ENCODE measurements at places on chromosomes 5 and 9. TPM values are rescaled to one million over a fixed set of nuclear protein-coding genes. Genes with fewer than 3 reads are reported as not detected.
A peak's percentile ranks its signal among the peaks of the same experiment; 100 is the strongest.

Gene LOX
- 59.7 TPM for total RNA-seq

Gene PCDHA9
- 0.51 TPM for total RNA-seq

Gene PDGFRB
- 9.4 TPM for total RNA-seq

Gene LECT2
- total RNA-seq, result not detected

Gene CATSPER3
- 0.06 TPM for total RNA-seq

GRCh38 chr5:170589643-170590042 is 85.8 kb downstream of the KCNIP1 start:
- DNase-seq, result no peak

GRCh38 chr9:88106492-88106891 is 31.8 kb downstream of the SPATA31C2 start:
- DNase-seq, result peak; percentile 35

DNA sequence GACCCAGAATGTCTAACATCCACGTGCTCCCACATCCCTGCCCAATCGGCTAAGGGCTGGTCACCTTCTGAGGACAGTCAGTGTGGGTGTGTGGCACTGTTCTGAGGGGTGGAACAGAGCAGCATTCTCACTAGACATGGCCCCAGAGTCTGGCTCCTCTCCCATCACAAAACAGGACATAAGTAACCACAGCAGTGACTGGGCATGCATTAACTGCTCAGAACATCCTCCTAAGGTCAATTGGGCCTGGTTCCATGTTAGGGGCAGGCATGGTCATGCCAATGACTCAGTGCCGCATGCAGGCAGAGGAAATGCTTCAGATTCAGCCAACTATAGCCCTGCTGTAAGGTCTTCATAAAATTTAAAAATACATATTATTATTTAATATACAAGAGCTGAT is 12.9 kb downstream of the MACROH2A1 start:
- peak; percentile 61 for DNase-seq

- peak; percentile 21 for DNase-seq
Observed at GRCh38 chr9:107685901-107686300, 196.3 kb upstream of the KLF4 start.

- DNase-seq, result no peak
Observed at GRCh38 chr5:179342577-179342976, 2.7 kb downstream of the ADAMTS2 start.

DNA sequence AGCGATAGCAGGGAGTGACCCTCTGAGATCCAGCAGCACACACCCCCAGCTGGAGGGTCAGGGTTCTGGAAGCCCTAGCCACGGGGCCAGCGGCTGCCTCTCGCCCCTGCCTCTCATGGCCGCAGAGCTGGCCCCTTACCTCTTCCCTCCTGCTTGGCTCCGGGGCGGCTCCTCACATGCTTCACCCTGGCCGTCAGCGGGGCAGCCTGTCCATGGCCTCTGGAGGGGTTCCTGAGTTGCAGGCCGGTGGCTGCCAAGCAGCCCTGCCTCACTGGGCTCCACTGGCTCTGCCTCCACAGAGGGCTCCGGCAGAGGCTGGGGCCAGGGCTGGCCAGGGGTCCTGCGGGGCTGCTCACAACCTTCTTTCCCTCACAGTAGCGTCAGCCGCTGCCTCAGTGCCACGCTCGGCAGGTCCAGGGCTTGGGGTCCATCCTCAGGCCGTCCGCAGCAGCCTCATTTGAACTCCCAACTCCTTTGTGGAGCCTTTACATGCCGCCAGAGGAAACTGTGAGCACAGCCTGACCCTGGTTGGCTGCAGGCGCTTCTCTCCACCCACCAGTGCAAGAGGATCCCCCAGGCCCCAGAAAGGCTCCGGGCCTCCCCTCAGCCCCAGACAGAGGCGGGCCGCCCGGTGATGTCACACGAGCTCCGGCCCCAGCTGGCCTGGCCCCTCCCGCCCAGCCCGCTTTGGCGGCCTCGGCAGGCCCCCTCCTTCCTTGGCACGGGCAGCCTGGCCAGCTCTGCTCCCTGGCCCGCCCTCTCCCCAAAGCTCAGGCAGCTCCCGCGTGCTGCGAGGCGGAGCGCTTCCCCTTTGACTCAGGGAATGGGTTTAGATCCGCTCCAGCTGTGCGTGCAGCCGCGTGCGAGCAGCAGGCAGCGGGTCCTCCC is at the start of gene ANGPTL2:
Gene ANGPTL2, minus strand, starts transcription at position 460 of the 888 bp plus-strand sequence. CDS start 13,904 bp downstream, outside the sequence.
- peak; percentile 96 for DNase-seq

- DNase-seq, result peak; percentile 39
Observed at GRCh38 chr5:141234109-141234667, 11.0 kb upstream of the PCDHB15 start.

DNA sequence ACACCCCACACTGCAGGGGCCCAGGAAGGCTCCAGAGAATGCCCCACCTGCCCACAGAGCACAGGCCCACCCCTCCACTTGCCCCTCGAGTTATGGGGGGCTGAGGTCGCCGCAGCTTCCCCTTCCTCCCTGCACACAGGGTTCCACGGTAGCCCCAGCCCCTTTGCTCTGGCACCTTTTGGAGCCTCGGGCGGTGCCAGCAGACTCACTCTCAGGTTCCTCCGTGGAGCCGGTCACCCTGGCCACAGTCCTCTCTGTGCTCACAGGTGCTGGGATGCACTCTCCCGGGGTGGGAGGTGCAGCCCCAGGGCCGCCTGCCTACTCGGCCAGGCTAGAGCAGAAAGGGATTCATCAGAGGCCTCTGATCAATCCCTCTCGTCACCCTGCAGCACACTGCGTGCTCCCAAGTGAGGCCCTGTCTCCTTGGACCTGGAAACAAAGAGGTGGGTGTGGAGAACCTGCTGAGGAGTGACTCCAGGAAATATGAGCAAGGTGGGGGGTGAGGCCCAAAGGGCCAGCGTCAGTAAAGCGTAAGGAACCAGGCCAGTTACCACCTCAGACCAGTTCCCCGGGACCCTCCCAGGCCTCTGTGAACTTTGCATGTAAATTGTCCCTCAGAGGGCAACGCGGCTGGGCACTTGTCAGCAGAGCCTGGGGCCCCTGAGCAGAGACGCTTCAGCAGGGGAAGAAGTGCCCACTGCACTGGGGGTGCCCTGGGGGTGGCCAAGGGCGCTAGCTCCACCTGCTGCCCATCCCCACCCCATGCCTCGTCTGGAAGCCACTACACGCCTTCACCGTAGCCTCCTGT is 167.8 kb downstream of the OLFM1 start:
- no peak for DNase-seq

GRCh38 chr9:112069318-112070169 is 105.6 kb downstream of the SUSD1 start:
- DNase-seq, result peak; percentile 62

- DNase-seq, result no peak
Observed at GRCh38 chr9:85417674-85418073, 324.1 kb downstream of the AGTPBP1 start.

DNA sequence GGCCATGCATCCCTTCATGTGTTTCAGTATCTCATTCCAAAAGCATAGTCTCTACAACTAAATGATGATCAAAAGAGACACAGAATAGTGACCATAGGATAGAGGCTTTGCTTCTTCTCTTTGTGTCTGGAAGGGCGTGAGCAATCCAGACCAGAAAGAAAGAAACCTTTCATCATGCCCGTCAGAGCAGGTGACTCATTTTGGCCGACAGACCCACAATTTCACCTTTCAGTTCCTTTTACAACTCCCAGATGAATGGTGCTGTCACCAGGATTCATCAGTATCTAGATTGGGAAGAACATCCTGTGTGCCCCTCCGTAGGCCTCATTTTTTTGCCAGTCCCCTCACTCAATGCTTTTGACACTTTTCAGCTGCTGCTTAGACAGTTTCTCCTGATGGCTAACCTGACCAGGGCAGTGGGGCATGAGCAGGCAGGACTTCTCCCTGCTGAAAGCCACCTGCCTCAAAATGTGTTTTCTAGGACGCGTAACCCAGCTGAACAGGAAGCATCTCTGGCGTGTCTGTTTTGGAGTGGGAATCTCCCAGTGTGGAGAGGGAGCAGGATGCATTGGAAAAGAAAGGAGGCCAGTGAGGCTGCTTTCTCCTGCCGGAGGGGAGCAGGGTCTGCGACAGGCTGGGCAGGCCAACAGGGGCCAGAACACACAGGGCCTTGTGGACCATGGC is 21.2 kb downstream of the ABLIM3 start:
- peak; percentile 76 for DNase-seq

DNA sequence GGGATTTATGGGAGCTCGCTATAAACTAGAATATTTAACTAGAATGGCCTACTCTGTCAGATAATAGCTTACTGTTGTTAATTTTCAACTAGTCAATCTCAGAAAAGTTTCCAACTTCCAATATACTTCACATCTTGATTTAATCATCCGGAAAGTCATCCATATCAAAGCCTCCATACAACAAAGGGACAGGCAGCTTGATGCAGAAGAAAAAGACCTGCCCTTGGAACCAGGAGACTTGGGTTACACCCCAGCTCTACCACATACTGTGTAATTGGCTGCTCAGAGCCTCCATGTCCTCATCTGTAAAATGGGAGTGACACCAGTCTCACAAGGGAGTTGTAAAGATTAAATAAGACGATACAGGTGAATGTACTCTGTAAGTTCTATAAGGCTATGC is 1.9 kb downstream of the PTPN3 start:
- no peak for DNase-seq

DNA sequence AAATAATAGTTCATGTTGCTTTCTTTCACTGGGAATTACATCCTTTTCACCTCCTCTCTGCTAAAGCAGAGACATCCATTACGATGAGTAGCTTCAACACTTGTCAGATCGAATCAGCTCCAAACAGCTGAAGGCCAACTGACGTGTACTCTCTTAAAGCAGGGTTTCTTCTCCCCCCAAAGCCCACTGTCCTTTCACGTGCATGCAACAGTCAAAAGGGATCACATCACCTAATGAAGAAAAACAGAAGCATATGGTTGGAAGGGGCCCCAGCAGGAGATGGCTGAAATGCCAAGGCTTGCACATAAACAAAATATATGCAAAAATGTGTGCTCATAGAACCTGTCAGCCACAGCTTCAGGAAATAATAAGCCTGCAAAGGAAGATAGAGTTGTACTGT is 421.6 kb downstream of the ANXA1 start:
- DNase-seq, result no peak

DNA sequence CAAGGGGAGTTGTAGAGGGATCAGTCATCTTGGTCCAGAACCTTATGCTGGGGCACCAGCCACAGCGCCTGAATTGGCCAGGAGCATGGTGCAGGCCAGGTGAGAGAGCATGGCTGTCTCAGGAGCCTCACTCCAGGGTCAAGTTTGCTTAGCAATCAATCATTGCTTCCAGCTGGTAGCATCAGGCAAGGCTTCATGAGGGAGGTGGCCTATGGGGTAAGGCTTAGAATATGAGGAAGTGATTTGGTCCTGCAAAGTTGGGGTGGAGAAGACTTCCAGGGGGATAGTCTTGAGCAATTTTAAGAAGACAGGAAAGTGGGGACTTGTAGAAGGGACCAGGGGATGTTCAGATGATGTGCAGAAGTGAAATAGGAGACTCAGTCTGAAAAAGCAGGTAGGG is 53.9 kb upstream of the PITX1 start:
- DNase-seq, result no peak

GRCh38 chr5:96343094-96343493 is 90.0 kb downstream of the PCSK1 start:
- DNase-seq, result no peak

- peak; percentile 27 for DNase-seq
Observed at GRCh38 chr5:17151686-17152085, 65.7 kb upstream of the BASP1 start.

DNA sequence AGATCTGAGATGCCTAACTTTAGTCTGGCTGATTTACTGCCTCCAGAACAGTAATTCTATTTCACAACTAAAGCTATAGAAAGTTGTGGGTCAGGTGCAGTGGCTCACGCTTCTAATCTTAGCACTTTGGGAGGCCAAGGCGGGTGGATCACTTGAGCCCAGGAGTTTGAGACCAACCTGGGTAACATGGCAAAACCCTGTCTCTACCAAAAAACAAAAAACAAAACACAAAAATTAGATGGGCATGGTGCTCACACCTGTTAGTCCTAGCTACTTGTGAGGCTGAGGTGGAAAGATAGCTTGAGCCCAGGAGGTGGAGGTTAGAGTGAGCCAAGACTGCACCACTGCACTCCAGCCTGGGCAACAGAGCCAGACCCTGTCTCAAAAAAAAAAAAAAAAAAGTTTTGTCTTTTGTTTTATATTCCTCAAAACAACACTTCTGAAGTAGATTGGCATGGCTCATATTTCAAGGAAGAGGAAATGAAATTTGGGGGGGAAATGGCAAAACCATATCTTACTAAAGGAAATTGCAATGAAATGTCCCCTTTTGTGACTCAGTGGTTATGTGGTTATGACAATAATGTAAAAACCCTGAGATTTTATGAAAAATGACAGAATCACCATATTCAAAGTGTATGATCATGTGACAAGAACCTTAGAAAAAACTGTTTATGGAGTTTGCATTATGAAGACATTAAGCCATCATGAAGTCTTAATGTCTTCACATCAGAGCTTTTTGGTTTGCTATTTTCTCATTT is 16.2 kb downstream of the FNBP1 start:
- no peak for DNase-seq

- no peak for DNase-seq
Observed at GRCh38 chr5:66442951-66443445, 153.2 kb upstream of the MAST4 start.

- no peak for DNase-seq
Observed at GRCh38 chr5:57306359-57306758, 132.5 kb downstream of the GPBP1 start.

DNA sequence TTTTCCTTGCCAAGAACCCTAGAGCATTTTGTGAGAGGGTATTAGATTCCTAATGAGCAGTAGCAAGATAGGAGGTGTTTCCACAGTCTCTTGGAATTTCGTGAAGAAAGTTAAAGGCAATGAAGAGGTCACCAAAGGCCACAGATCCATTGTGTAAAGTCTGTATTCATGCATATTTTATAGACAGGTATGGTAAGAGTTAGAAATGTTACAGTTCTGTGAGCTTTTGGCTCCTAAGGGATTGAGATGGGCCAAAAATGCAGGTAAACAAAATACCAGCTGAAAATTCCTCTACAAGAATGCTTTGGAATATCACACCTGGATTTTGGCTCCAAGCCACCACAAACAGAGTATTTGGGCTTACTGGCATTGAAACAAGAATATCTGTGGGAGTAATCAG is 47.4 kb upstream of the FST start:
- no peak for DNase-seq

DNA sequence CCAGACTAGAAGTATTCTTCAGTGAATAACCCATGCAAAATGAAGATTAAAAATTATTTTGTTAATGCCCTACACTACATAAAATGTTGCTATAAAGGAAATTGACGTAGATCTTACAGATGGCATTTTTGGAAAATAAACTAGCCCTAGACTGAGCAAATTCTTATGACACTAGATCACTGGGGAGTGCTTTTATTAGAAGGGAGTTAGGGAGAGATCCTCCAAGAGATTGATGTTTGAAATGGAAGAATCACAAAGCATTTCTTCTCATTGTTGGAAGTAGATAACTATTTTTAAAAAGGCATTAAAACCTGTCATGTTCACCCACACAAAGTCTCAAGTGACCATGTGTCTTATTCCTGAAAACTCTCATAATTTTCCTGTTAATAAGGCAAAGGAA is 351.1 kb upstream of the TLE4 start:
- no peak for DNase-seq

- no peak for DNase-seq
Observed at GRCh38 chr5:107674655-107675054, 3.9 kb upstream of the EFNA5 start.

- peak; percentile 72 for DNase-seq
Observed at GRCh38 chr5:170892196-170892595, 30.4 kb downstream of the RANBP17 start.

All from Daoy (cell line).